ENCODE measurements at places on chromosomes 7 and 10. TPM values are rescaled to one million over a fixed set of nuclear protein-coding genes. Genes with fewer than 3 reads are reported as not detected.

The FFAR4 gene
- total RNA-seq: not detected

The ADAMTS14 gene
- total RNA-seq: 0.21 TPM

- no peak for DNase-seq
- no peaks in the 10 kb centered on the region for H3K4me1 ChIP-seq
- H3K27ac ChIP-seq: no peak overlapping the region
- peaks cover 48% of the 10 kb centered on the region for H3K27me3 ChIP-seq
Measured at GRCh38 chr10:16408379-16408778, 28.4 kb upstream of the PTER start.

- DNase-seq: no peak
- H3K36me3 ChIP-seq: no peaks in the 10 kb centered on the region
- H3K4me3 ChIP-seq: no peak overlapping the region
- H3K27me3 ChIP-seq: no peaks in the 10 kb centered on the region
- no peaks in the 10 kb centered on the region for H3K4me1 ChIP-seq
Measured at GRCh38 chr7:37342176-37342687, 106.4 kb downstream of the ELMO1 start.

- H3K4me1 ChIP-seq: peaks cover 47% of the 10 kb centered on the region
- no peak overlapping the region for H3K27ac ChIP-seq
- H3K4me3 ChIP-seq: no peak overlapping the region
- DNase-seq: no peak
- no peaks in the 10 kb centered on the region for H3K27me3 ChIP-seq
Measured at GRCh38 chr7:29285861-29286260, 91.3 kb downstream of the CHN2 start.

DNA sequence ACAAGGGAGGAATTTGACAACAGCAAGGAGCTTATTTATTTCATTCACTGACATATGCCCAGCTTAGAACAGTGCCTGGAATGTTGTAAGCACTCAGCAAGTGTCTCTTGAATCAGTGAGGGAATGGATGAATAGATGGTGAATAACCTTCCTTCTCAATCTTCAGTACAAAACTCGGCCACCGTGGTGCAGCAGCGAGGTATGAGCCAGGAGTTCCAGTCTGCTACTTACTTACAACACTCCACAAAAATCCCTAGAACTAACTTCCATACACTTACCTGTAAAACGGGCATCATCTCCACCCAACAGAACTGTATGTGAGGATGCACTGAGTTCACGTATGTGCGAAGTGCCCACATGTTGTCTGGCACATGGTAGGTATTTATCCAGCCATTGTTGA, 237.4 kb downstream of the WDR11 start:
- no peaks in the 10 kb centered on the region for H3K36me3 ChIP-seq
- no peak overlapping the region for H3K4me3 ChIP-seq
- H3K4me1 ChIP-seq: peaks cover 9% of the 10 kb centered on the region
- no peaks in the 10 kb centered on the region for H3K27me3 ChIP-seq
- no peak overlapping the region for H3K27ac ChIP-seq

The FZD1 gene
- 49.9 TPM for total RNA-seq

DNA sequence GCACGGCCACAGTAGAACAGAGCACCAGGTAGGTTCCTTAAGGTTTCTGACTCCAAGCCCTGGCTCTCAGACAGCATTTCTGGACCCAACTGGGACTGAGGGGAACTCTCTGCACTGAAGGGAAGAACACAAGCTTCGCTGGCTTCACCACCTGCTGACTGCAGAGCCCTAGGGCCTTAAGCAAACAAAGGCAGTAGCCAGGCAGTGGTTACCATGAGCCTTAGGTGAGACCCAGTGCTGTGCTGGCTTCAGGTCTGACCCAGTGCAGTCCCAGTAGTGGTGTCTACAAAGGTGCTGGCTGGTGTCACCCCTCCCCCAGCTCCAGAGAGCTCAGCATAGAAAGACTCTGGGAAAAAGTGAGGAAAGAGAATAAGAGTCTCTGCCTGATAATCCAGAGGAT, 59.5 kb downstream of the SIRT1 start:
- H3K27me3 ChIP-seq: no peaks in the 10 kb centered on the region
- H3K36me3 ChIP-seq: peaks cover 7% of the 10 kb centered on the region
- no peak overlapping the region for H3K27ac ChIP-seq
- H3K4me3 ChIP-seq: no peak overlapping the region
- DNase-seq: no peak

GRCh38 chr7:22831602-22832305, 9.1 kb upstream of the TOMM7 start:
- no peaks in the 10 kb centered on the region for H3K36me3 ChIP-seq
- no peak overlapping the region for H3K4me3 ChIP-seq
- no peaks in the 10 kb centered on the region for H3K27me3 ChIP-seq
